NCI-H1417 (cell line): ENCODE measurements at places on chromosomes 6 and 20.

GRCh38 chr6:40541556-40542174 lies 45.5 kb downstream of the LRFN2 start:
- no peak for DNase-seq

DNA sequence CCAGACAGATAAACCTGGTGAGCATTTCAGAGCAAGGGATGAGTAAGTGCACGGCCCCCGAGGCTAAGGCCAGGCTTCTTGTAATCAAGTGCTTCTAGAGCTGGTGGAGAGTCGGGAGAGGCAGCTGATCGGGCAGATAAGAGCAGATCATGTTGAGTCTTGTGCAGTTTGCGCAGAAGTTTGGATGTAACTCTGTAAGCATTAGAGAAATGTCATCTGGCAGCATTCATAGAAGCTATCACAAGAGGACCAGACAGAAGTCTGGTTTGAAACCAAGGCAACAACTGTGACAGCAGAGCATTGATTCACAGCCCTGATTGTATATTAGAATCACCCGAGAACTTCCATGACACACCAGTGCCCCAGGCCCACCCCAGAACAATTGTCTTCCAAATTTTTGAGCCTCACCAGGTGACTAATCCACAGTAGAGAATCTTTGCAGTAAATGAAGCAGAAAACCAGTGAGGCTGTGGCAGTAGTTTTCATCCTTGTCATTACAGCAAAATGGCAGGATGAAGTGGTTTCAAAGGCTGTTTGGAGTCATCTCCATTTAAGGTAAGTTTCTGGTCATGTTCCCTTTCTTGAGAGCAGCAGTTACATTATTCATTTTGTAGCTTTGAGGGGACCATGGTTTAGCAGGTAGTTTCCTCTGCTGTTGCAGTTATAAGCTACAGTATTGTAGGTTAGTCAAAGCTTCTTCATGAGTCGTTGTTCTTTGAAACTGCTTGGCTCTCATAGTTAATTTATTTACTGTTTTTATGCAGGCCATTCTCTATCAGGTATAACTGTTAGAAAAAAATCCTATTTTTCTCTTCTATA lies 84.1 kb downstream of the RNF217 start:
- DNase-seq, result no peak

- DNase-seq, result no peak
Observed at GRCh38 chr6:166861304-166861703, 95.0 kb downstream of the RNASET2 start.

DNA sequence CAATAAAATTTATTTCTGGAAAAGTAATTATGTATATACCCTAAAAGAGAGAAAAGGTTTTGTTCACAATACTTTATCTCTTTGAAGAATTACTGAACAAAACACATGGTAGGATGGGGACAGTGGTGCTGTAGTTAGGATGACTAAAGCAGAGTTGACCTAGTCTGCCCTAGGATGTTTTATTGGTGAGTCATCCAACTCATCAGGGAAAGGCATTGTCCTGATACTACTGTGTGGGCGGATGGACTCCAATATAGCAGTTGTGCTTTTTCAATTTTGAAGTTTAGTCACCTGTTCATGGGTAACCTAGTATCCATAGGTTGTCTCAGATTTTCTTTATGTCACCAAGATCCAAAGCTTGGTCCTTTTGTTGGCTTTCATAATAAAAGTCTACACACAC lies 53.3 kb upstream of the EYS start:
- no peak for DNase-seq

DNA sequence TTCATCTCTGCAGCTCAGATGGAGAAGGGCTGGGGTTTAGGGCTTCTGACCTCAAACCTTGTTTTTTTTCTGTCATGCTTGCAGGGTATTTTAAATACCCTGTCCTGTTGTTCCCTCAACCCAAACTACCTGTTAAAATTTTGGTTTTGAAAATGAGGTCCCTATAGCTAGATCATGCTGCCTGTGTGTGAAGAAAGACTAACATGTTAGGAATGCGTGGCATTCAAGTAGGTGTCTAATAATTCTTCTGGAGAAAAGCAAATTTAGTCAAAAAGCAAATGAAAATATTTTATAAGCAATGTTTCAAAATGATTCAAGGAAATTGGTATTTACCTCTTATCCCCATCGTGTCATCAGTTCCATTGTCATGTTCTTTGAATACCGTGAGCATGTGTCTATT lies 77.2 kb upstream of the C20orf144 start:
- DNase-seq, result no peak
